Mesendoderm (in vitro differentiated cells): ENCODE measurements at places on chromosomes 3 and 15.

DNA sequence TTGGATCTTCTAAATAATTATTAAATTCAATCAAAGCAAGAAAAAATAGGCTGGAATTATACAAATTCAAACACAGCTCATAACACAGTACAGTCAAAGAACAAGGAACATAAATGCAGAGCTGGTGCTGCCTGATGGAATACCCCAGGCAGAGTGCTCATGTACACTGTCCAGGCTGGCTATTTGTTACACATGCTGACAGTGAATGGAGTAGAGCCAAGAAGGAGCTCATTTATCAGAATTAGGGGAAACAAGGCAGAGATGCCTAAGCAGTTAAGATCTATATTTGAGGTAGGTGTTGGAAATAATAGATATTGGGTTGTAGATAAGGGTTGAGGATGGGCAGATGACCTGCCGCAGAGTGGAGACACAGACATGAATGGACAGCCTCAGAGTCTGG, 788.2 kb upstream of the ARPP21 start:
- DNase-seq: no peak

- no peak for DNase-seq
Observed at GRCh38 chr3:49500205-49500731, 30.2 kb downstream of the DAG1 start.

DNA sequence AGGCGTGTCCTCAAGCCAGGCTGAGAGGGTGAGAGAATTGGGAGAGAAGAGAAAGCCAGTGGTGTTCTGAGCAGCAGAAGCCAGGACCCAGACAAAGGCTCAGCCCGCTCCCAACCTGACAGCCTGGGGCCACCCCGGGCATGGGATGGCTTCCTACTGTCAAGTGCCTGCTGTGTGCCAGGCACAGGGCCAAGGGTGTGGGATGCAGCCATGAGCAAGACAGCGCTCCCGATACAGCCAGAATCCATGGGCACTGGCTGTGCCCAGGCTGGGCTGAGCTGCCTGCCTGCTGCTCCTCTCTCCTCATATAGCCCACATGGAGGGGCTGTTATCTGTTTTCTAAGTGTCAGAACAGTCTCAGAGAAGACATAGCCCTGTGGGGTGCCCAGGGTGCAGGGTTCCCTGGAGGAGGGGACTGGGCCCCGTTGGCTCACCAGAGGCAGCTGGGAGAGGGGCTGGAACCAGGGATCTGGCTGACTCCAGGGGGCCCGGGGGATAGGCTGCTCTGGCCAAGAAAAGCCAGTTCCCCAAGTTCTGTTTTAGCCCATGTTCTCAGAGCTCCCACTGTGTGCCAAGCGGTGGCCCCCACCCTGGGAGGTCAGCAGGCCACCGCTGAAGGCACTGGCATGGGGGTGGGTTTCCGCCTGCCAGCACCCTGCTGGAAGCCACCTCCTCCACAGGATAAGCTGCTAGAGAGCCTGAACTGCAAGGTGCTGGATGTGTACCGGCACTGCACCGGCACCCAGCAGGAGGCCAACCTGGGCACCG, 39.0 kb downstream of the CFAP100 start:
- no peak for DNase-seq

- peak; percentile 86 for DNase-seq
Observed at GRCh38 chr3:134161898-134162615, 88.6 kb downstream of the RYK start.

- DNase-seq: no peak
Observed at GRCh38 chr3:69675786-69676530, 63.3 kb upstream of the MITF start.

GRCh38 chr3:141064255-141064926, 13.2 kb downstream of the SPSB4 start:
- no peak for DNase-seq

- DNase-seq: no peak
Observed at GRCh38 chr3:150751781-150752263, 11.1 kb downstream of the SIAH2 start.

DNA sequence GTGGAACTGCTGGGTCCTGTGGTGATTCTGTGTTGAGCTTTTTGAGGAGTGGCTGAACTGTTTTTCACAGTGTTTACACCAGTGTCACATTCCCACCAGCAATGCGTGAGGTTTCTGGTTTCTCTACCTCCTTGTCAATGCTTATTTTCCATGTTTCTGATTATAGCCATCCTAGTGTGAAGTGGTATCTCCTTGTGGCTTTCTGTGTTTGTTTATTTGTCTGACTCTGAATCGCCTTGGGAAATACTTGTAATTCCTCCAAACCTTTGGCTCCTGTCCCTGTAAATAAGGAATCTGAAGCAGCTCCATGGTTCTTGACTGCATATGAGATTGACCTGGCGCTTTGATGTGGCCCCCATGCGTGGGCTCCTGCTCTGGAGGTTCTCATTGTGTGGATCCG, 20.6 kb downstream of the FAN1 start:
- DNase-seq: peak; percentile 37

DNA sequence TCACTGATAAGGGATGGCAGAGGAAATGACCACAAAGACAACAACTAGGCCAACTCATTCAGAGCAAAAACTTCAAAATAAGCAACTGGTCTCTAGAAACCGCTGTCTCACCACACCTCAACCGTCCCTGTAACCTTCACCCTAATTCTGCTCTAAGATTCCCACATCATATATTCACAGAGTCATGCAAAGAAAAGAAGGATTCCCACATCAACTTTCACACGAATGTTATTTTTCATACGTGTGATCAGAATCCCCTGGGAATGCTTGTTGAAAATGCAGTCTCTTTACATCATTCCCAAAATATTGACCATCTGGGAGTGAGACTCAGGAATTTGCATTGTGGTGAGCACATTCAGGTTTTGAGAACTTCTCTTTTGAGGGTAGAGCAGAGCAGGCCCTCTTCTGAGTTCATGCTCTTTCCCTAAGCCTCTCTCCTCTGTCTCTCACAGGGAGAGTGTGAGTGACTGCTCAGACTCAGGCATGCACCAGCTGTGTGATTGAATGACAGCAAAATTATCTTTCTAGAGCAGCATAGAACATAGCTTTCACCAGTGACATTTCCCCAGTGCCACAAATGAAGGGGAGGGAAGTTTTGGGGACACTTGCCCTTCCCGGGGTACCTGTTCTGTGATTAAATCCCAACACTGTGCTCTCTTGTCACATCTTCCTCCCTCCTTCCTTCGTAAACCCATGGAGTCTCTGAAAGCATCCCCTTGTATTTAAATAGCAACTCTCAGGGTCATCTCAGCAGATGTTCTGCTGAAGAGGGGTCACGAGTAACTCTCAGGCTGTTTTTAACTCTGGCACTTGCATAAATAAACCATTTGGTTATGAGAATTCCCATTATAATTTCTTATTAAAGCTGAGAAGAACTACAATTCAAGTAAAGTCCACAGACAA, 170.9 kb downstream of the PLCL2 start:
- DNase-seq: no peak

GRCh38 chr3:180352261-180352660, 249.7 kb upstream of the TTC14 start:
- no peak for DNase-seq

GRCh38 chr3:172332256-172333041, 115.8 kb downstream of the GHSR start:
- DNase-seq: peak; percentile 76

- no peak for DNase-seq
Observed at GRCh38 chr15:79858469-79858868, 38.3 kb downstream of the MTHFS start.

- peak; percentile 53 for DNase-seq
Observed at GRCh38 chr15:77542491-77543001, 90.2 kb downstream of the LINGO1 start.

DNA sequence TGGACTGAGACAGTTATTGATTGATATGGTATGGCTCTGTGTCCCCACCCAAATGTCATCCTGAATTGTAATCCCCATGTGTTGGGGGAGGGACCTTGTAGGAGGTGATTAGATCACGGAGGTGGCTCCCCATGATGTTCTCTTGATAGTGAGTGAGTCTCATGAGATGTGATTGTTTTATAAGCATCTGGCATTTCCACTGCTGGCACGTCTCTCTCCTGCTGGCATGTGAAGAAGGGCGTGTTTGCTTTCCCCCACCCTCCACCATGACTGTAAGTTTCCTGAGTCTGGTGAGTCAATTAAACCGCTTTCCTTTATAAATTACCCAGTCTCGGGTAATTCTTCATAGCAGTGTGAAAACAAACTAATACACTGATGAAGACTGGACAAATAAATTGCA, 105.6 kb upstream of the MELTF start:
- DNase-seq: no peak

DNA sequence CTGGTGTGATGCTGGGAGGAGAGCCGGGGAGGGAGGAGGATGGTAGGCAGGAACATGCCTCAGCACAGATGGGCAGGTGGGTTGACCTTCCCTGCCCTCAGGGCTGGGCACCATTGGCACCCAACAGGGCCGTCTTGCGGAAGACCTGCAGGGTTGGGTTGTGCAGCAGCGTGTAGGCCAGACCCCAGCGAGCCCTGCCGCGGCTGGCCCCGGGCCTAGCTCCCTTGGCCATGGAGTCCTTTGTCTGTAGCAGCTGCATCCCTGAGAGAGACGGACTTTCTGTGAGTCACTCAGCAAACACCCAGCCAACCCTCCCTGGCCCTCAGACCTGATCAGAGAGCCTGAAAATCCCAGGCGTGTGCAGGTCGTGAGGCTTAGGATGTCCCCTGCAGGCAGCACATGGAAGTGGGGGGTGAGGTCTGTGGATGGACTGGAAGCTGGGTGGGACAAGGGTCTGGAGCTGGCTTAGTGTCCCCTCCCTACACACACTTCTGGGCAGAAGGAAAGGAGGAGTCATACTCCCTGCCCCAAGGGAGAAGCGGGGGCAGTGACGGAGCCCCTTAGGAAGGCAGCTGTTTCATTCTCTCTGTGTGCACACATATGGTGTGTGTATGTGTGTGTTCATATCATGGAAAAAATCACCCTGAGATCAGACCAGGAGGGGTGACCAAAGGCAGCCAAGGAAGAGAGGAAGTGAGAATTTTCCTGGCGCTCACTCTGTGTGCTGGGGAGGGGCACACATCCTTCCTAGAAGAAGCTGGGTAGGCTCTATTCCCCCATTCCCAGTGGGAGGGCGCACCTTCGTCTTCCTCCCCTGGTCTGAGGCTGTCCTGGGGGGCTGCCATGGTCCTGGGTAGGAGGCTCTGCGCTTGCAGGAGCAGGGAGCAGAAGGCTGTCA, 6.7 kb downstream of the ISLR start:
- DNase-seq: peak; percentile 28

- DNase-seq: peak; percentile 54
Observed at GRCh38 chr3:38649500-38650247, at the start of gene SCN5A. Gene SCN5A, minus strand, starts transcription at chr3:38649687. Its CDS starts 16,380 bp downstream, at chr3:38633307.

DNA sequence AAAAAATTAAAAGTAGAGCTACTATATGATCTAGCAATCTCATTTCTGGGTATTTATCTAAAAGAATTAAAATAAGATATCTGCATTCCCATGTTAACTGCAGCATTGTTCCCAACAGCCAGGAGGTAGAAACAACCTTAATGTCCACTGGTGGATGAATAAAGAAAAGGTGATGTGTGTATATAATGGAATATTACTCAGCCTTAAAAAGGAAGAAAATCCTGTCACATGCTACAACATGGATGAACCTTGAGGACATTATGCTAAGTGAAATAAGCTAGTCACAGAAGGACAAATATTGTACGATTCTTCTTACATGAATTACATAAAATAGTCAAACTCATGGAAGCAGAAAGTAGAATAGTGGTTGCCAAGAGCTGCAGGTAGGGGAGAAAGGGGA, 119.4 kb upstream of the BHLHE40 start:
- no peak for DNase-seq

DNA sequence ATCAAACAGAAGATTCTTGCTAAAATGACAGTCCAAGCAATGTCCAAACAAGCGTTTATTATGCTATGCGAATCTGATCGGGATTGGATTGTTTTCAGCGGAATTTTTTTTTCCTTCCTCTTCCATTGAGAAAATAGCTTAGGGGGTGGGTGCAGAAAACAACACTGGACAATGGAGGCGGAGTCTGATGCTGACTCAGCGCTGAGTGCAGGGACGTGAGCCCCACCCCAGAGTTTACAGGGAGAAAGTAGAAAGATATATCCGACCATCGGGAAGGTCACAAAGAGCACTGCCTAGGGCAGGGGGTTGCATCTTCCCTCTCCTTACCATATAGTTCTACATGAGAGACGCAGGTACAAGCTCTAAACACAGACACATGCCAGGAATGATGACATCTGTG, 117.0 kb downstream of the FOXP1 start:
- no peak for DNase-seq

GRCh38 chr15:25175789-25176615, 221.2 kb downstream of the SNRPN start:
- DNase-seq: no peak

DNA sequence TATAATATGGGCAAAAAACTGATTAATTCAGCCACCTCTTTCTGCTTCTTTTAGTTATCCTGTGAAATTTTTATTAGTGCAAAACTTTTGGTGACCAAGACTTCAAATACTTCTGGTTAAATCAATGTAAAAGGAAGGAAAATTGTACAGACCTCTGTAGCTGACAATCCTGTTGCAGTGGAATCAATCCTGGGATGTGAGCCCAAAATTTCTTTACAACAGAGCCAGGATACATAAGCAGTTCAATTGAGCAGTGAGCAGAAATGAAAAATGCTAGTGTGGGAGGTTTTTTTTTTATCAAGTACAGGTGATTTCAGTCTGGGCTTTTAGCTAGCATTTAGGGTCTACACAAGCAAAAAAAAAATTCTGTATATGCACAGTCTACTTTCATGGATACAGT, 398.0 kb downstream of the OTOL1 start:
- DNase-seq: no peak

DNA sequence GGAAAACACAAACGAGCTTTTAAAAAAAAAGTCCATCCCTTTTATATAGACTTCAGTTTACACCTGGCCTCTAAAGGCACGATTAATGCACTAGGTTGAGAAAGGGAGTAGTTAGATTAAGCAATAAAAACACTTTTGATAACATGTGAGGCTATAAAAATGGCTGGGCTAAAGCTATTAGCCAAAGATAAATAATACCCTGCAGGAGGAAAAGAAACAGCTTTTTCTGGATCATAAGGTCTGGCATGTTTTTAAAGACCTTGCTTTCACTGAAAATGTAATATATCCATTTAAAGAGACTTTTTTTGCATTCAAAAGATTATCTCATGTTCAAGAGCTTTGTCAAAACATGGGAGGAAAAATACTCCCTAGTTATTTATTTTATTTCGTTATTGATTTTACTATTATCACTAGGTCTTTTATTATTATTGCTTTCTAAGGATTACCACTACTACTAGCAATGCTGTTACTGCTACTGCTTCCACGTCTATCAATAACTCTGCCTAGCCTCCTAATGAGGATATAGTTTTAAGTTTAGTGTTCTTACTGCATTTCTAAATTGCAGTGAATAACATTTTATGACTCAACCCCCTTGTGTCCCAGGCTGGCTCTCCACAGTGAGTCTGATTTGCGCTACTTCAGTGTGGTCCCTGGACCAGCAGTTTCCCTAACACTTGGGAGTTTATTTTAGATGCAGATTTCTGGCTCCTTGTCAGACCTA, 93.4 kb downstream of the THRB start:
- no peak for DNase-seq

DNA sequence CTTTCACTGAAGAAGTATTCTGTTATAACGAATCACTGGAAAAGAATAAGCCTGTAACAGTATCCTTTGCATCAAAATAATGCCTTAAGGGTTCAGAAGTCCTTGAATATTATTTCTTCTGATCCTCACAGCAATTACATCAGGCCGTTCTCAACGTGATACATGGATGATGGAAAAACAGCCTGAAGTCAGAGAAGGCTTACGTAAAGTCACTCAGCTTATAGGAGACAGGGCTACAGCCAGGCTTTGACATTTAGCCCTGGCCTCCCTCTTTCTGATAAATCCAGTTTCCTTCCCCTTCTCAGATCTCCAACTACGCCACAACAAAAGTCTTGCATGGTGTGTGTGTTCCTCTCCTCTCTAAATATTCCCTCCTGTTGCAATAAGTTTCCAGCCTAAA, 131.9 kb downstream of the ANO10 start:
- no peak for DNase-seq
